Hematopoietic multipotent progenitor cell treated with erythropoietin and hydrocortisone succinate and interleukin-3 and kit ligand, for 6 days (in vitro differentiated cells): ENCODE measurements at places on chromosomes 2 and 18.

GRCh38 chr2:217538719-217539118 is 464.1 kb downstream of the TNS1 start:
- no peak for DNase-seq

GRCh38 chr18:47899107-47899840 is 31.2 kb downstream of the SMAD2 start:
- DNase-seq, result no peak

DNA sequence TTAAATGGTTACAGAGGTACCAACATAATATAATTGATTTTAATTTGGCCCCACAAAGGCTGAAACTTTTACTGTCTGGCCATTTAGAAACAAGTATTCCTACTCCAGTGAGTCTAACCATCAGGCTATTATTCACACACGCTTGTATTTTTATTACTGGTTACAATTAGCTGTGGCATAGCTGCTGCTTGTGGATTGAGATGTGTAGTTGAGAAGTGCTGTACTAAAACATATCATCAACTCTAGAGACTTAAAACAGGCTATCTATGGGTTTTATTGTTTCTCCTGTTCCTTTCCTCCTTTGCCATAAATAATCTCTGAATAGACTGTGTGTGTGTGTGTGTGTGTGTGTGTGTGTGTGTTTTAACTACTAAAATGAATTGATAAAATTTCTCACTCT is 530.2 kb downstream of the CCDC85A start:
- DNase-seq, result no peak

- no peak for DNase-seq
Observed at GRCh38 chr2:226223704-226224103, 575.9 kb downstream of the IRS1 start.

GRCh38 chr2:217101972-217102371 is 242.1 kb upstream of the TNP1 start:
- no peak for DNase-seq

- DNase-seq, result no peak
Observed at GRCh38 chr2:179770029-179770428, 91.4 kb downstream of the ZNF385B start.

DNA sequence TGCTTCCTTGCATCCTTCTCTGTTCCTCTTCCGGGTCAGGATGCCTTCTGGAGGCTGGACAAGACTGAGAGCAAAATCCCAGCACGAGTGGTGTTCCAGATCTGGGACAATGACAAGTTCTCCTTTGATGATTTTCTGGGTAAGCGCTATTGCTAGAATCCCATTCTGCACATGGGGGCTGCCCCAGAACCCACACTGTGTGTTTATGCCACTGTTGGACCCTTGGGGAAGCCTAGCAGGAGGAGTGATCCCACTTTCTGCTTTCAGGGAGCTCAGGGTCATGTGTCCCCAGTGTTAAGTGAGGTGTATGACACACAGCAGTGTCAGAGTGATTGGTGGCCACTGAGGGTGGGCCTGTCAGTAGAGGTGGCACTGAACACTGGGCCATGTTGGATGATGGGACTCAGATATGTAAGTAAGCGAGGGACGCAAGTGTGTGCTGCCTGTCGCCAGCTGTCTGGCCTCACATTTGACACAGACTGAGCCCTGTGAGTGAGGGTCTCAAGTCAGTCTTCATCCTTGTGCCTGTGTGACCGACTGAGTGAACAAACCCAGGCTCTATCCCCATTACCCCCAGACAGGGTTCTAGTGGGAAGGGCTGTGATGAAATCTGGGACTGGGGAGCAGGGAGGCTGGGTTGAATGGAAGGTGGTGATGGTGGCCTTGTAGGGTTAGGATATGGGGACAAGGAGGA is 220.9 kb downstream of the DYSF start:
- DNase-seq, result no peak

DNA sequence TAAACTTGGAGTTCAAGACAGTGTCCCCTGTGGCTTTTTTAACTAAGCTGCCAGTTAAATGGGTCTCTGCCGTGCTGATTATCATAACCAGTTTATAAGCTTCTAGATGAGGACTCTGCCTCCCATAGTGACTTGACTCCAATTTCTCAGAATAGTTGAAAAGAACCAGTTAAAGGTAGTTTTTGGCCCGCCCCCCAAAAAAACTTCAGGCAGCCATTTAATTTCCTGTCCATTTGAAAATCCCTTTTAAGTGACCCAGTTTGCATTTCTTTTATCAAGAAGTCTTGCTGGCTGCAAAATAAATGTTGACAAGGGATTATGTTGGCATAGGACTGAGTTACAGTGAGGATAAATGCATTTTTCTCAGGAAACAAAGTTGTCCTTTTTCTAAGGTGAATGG is 2.3 kb downstream of the SLC20A1 start:
- DNase-seq, result no peak

- peak; percentile 44 for DNase-seq
Observed at GRCh38 chr2:60540074-60540473, 13.4 kb downstream of the BCL11A start.

- no peak for DNase-seq
Observed at GRCh38 chr2:161912154-161912553, 161.9 kb downstream of the DPP4 start.

GRCh38 chr2:204437408-204437807 is 107.9 kb upstream of the PARD3B start:
- DNase-seq, result no peak

- no peak for DNase-seq
Observed at GRCh38 chr2:220396287-220396686, 768.9 kb downstream of the SLC4A3 start.

- no peak for DNase-seq
Observed at GRCh38 chr18:44788334-44788733, 107.6 kb downstream of the SETBP1 start.

DNA sequence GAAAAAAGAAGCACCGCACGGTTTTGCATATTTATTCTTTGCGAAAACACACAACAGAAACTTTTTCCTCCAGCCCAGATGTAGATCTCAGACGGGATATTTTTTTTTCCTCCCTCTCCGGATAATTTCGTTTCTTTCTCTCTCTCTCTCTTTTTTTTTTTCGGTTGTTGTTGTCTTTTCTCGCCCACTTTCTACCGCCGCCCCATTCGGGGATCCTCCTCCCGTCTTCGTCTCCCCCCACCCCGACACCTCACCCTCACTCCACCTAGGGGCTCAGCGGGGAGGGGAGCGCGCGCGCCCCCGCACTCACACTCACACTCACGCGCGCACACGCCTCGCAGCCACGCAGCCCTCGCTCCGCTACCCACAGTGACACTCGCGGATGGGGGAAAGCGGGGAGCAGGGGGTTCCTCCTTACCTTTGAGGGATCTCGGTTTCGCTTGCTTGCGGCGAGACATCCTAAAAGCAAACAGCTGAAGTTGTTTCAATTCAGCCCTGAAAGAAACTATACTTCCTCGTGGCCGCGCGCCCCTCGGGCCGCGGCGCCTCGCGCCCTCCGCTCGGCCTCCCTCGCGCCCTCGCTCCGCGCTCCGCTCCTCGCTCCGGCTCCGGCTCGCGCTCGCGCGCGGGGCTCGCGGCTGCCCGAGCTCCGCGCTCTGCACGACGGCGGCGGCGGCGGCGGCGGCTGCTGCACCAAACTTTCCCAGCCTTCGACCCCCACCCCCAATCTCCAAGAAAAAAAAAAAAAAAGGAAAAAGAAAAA is 1.3 kb downstream of the ZNF521 start:
- DNase-seq, result peak; percentile 74

- DNase-seq, result peak; percentile 41
Observed at GRCh38 chr2:23767876-23768621, 158.9 kb downstream of the ATAD2B start.

- DNase-seq, result no peak
Observed at GRCh38 chr2:224561234-224562005, 23.7 kb downstream of the CUL3 start.

- no peak for DNase-seq
Observed at GRCh38 chr18:73617981-73618380, 529.7 kb downstream of the FBXO15 start.

DNA sequence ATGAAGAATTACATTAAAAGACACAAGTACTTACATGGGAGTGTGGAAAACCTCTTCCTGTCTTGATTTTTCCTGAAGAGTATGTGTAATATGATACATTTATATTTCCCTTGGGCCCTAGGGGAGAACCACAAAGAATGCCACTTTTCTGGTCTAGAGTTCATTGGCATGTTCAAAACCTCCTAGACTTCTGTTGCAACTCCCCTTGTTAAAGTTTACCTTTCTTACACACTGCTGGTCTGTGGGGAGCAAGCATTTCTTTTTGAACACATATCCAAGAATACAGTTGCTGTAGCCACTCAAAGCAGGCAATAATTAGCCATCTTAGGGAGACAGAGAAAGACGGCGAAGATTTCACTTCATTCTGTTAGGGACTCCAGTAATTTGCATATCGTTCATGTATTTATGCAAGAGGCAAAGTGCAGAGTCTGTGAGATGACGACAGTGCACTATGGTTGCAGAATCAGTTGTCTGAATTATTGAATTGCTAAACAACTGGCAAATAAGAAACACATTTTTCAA is 103.5 kb downstream of the NOL4 start:
- DNase-seq, result no peak

GRCh38 chr2:207202645-207203044 is 36.9 kb upstream of the KLF7 start:
- peak; percentile 78 for DNase-seq

DNA sequence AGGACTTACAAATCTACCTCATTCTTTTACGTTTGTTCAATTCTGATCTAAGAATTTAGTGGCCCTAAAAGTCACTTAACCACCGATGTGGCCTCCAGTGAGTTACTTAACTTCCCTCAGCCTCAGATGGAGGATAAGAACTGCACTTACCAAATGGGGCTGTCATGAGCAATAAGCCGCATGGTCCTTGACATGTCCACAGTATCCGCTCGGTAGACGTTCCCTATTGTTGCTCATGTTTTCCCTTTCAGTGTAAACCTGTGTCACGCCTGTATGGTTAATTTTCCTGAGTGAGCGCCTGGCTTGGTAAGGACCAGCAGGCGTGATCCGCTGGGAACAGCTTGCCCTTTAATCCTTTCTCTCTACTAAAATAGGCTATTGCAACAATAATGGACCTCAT is 20.3 kb downstream of the SEC11C start:
- DNase-seq, result no peak

- DNase-seq, result peak; percentile 85
Observed at GRCh38 chr2:196131384-196131937, 39.9 kb downstream of the STK17B start.

DNA sequence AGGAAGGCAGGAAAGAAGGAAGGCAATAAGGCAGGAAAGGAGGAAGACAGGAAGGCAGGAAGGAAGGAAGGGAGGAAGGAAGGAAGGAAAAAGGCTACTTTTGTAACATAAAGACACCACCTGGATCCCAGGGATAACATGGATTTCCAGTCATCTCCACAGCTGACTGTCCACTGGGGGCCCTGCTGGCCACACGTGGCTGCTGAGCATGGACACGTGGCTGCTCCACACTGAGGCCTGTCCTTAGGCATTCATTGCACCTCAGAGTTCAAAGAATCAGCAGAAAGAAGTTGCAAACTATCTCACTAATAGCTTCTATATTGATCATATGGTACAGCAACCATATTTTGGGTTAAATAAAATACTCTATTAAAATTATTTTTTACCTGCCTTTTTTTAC is 130.2 kb upstream of the SALL3 start:
- DNase-seq, result no peak

GRCh38 chr2:19987936-19988335 is 2.0 kb downstream of the WDR35 start:
- no peak for DNase-seq

- no peak for DNase-seq
Observed at GRCh38 chr2:73187549-73187948, 14.8 kb upstream of the NOTO start.

DNA sequence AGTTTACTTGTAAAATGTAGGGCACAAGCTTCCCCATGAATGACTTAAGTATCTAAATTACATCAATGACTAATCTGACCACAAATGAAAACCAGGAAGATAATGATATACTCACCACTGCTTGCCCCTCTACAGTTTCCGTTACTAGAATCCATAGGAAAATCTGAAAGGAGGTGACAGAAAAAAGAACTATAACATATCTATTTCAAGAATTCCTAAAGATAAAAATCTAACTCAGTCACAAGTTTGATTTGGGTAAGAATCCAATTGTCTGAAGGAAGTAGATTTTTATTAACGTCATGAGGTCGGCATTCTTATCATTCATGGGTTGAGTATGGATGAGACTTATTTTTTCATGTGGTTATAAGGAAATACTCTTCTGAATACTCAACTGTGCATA is 7.8 kb downstream of the FRZB start:
- no peak for DNase-seq

DNA sequence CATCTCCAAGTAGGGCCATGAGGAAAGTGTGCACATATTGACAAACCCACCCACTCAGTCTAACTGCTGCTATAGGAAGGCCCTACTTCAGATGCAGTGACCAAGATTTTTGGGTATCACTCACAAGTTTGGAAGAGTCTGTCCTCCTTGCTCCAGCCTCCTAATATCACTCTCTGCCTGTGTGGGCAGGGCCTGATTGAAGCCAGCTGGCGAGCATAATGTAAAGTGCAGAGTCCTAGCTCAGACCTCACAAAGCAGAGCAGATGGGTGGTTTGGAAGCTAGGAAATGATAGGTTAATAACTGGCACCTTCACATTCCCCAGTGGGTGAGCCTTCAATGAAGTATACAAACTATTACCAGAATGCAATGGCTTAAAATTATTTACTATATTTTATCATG is 11.2 kb upstream of the SULT1C3 start:
- no peak for DNase-seq

- DNase-seq, result no peak
Observed at GRCh38 chr2:130912471-130912870, 75.8 kb downstream of the ARHGEF4 start.

- no peak for DNase-seq
Observed at GRCh38 chr2:48050711-48051110, 144.4 kb upstream of the FBXO11 start.

GRCh38 chr2:241282555-241282954 is 32.9 kb downstream of the HDLBP start:
- no peak for DNase-seq

GRCh38 chr2:204072443-204073324 is 136.1 kb downstream of the ICOS start:
- DNase-seq, result peak; percentile 58

DNA sequence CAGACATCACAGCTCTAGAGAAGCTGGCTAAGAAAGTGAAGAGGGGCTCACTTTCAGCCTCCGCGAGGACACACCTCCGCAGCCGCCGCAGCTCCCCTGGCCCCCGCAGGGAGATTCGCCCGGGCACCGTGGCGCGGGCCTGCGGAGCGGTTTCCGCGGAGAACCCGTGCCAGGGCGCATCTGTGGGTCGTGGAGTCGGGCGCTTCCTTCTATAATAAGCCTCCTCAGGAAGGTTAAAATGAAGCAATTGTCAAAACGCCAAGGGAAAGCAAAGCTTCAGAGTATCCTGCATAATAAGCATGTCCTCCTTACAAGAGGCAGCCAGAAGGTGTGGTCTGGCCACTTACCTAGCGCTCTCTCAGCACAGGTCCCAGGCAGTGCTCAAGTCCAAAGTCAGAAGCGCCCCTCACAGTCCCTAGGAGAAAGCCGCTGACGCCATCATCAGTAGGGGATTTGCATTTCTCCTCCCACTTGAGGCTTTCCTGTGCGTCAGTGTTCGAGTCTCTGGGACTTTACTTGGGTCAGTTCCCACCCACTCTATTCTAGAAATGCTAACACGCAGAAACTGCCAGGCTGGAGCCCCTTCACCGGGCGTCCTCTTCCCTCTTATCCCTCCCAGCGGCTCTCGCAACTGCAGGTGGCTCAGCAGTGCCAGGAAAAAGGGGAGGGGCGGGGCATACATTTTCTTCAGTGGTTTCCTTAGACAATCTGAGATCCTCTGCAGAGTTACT is at the start of gene STAT4:
TSS of gene STAT4 (minus strand) at position 395 of the 731 bp plus-strand sequence. CDS start 2,791 bp downstream, outside the sequence.
- peak; percentile 77 for DNase-seq
